ENCODE measurements at places on chromosomes 3 and 15. TPM values are rescaled to one million over a fixed set of nuclear protein-coding genes. Genes with fewer than 3 reads are reported as not detected.
A peak's percentile ranks its signal among the peaks of the same experiment; 100 is the strongest.

- ATAC-seq, result no peak
Observed at GRCh38 chr3:171700653-171701052, 109.6 kb downstream of the PLD1 start.

DNA sequence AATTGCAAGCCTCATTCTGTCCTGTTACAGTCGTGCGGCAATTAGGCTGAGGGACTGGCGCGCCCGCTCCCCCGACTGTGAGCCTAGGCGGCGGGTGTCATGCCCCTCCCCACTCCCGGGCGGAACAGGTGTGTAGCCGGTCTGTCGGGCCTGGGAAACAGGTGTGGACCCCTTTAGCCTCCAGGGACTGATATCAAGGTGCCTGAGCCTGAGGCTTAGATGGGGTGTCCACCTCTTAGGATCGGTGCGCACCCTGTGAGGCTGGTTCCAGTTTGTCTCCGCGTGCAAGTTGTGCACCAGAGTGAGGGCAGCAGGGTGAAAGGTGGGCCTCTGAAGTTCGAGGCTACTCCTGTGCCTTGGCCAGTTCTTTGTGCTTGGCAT, 686 bp downstream of the VPS8 start:
- peak; percentile 35 for ATAC-seq

Gene NTRK3
- 1.00 TPM for total RNA-seq

DNA sequence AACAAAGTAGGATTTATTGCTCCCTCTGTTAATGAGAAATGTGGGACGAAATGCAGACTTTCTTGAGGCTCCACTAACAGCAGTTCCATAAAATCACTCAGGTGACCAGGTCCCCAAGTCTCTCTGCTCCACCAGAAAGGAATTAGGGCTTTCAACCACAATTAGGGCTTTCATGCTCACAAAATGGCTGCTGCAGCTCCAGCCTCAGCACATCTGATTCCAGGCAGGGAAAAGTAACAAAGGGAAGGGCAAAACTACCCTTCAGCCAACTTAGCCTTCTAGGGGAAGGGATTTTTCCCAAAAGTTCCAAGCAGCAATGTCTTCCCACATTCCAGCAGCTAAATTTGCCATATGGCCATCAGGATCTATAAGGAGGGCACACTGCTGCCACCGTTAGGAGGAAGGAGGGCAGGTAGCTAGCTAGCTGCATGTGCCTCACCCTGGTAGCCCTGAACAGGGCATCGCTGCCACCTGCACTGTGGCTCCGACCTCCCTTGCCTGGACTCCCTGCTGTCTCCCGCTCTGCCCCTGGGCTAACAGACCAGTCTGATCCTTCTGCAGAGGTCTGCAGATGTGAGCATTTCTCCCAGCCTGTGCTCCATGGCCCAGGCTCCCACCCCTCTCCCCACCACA, 12.8 kb downstream of the CFAP100 start:
- ATAC-seq, result no peak

Gene C3orf70
- 0.64 TPM for total RNA-seq

DNA sequence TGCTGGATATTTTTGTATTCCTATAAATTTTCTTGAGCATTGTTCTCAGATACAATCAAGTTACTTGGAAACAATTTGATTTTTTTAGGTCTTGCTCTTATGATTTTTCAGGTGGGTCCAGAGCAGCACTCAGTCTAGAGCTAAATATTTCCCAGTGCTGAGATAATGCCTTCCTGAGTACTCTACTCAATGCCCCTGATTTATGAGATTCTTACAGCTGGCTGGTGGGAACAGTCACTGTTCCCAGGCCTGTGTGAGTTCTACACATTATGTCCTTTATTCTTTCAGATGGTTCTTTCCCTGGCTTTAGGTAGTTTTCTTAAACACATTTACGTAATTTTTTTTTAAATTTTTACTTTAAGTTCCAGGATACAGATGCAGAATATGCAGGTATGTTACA, 51.0 kb upstream of the EIF5A2 start:
- no peak for ATAC-seq

Gene CCR8
- 0.16 TPM for total RNA-seq

DNA sequence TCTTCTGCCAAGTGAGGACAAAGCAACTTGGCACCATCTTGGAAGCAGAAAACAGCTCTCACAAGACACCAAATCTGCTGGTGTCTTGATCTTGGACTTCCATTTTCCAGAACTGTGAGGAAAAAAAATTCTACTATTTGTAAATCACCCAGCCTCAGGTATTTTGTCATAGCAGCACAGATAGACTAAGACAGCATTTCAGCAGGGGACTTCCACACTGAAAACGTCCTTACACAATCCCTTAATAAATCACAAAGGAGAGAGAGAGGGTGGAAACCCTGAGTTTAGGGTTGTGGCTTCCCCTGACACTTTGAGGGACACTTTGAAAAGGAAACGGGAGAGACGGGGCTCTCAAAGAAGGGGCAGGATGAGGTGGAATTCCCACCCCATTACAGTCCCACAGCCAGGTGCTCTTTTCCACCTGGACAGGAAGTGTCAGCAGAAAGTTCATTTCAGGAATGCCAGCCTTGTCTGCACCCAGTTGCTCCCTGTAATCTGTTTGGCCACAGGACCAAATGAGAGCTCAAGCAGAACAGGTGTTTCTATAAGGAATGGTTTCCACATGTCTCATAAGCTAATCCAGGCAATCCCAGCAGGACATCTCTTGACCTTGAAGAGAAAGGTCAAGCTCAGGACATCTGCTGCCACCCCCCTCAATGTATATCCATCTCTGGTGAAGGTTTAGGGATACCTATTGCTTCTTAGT, 51.3 kb downstream of the MYLK start:
- ATAC-seq, result no peak

GRCh38 chr15:63109920-63110319, 11.7 kb upstream of the LACTB start:
- no peak for ATAC-seq

DNA sequence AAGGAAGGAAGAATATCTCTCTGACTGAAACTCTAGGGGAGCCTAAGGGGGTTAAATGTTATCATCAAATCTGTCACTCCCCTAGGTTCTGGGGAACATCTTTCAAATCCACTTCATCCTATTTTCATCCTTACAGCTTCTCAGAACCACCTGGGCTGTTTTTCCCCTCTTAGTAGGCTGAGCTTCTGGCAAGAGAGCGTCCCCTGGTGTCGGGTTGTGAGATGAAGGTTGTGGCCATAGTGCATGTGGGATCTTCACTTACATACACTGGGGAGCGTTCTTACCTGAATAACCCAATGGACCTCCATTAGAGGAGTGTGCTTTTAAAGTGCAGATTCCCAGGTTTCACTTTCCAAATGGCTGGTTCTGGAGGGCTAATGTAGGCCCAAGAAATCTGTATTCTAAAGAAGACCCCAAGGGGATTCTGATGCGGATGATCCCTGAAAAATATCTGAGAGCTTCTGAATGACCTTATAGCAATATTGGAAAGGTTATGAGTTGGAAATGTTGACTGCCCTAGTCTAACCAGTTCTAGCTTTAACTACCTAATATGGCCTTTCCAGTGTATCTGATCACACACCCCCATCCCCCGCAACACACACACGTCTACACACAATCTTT, 663.7 kb downstream of the AGBL1 start:
- ATAC-seq, result peak; percentile 47

- no peak for ATAC-seq
Observed at GRCh38 chr3:159884661-159885402, 103.8 kb upstream of the IL12A start.

DNA sequence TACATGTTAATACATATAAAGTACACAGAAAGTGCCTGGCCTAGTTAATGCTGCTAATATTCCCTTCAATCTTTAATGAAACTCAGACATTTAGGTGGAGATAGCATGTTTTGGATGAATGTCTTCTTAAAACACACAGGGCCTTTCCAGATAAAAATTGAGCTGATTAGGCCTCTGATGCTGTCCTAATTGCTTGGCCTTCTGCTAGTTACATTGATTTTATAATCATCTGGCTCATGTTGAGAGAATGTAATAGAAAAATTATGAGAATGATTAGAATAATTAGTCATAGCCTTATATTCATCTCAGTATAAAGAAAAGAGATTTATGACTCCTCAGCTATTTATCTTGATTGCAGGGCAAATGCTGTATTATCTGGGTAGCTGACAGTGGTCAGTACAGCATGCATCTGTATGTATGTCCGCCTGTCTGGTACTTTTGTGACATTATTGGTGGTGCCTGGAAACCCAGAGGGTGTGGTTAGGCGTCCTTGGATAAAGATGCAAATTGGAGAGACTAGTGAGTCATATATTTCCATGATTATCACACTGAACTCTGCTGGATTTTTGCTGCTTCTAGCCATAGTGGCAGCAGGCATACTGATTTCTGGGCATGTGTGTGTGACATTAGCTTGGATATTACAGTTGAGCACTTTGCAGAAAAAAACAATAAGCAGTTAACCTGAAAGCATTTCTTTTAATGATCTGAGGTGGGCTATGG, 120.8 kb downstream of the FEZF2 start:
- no peak for ATAC-seq

GRCh38 chr3:159919873-159920272, 68.8 kb upstream of the IL12A start:
- no peak for ATAC-seq

DNA sequence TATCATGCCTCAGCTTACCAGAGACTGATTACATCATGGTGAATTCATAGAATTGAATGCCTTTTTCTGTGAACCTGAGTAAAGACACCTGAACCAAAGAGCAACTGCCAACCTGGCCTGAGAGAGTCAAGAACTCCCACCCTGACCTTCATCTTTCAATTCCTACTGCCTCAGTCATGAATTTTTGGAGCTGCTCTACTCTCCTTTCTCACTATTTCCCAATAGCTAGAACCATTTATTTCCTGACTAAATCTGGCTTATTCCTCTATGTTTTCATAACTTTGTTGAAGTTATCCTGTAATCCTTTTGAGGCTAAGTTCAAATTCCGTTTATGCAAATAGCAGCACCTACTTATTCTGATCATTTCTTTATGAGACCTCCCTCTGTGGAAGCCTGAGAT, 712.4 kb upstream of the UBE2E2 start:
- ATAC-seq, result no peak

Gene PLSCR5
- total RNA-seq, result not detected

Gene IL17RB
- total RNA-seq, result 0.20 TPM

DNA sequence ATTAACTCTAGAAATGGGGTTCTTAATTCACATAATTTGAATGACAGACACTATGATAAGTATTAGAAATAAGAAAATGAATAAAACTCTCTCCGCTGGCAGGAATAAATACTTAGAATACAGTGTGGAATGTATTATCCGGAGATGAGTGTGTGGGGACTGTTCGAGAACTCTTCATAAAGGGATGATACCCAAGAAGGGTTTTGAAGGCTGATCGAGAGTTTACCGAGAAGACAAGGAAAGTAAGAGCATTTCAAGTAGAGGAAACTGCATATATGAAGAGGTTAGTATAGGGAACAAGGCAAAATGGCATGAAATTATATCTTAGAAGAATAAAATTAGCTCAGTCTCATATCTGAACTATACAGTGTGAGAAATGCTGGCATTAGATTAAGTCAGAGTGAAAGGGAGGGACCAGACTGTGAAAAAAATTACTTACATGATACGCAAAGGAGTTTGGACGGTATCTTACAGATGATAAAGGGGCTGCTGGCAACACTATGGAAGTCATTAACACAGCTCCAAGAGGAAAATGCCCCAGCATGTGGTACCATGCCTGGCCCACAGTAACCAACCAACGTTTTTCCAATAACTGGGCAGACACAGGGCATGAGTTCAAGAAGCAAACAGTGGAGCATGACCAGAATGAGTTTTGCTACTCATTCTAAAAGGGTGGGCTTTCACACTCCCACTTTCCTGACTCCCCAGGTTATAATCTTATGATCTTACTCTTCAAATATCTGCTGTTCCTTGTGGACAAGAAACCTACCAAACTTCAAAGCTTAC, 6.5 kb downstream of the DCBLD2 start:
- ATAC-seq, result no peak

Gene CHRNA5
- 4.3 TPM for total RNA-seq

Gene GRIP2
- 2.0 TPM for total RNA-seq

GRCh38 chr3:126679318-126679751, 24.4 kb upstream of the TXNRD3 start:
- ATAC-seq, result peak; percentile 74

DNA sequence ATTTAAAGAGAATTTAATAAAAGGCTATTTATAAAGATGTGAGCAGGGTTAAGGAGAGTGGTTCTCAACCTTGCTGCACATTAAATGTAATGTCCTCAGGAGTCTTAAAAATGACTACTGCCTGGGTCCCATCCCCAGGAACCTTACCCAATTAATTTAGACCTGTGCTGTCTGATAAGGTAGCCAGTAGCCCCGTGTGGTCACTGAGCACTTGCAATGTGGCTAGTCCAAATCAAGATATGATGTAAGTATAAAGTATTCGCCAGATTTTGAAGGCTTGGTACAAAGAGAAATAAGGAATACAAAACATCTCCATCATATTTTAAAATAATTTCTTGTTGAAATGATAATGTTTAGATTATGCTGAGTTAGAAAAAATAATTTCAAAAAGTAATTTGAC, 343.3 kb upstream of the PPP2R3A start:
- ATAC-seq, result no peak

DNA sequence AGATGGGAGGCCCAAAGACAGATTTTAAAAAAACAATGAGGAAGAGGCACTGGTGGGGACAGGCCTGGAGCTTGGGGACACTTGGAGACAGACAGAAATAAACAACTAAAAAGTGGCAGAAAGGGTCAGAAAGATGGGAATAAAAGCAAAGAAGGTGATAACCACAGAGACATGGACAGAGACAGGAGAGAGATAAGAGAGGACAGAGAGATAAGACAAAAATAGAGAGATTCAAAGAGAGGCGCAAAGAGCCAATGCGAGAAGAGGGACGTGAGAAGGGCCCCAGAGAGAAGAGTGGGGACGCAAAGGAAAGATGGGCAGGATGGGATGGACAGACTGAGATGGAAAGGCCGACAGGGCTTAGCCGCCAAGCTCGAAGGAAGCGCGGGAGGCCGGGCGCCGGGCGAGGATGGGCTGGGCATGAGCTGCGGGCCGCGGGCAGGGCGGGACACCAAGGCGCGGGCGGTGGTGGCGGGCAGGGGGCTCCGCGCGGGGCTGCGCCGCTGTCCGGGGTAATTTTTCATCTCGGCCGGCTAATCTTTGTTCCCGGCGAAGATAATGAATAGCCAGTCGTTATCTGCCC, 3.1 kb upstream of the GATA2 start:
- ATAC-seq, result no peak

DNA sequence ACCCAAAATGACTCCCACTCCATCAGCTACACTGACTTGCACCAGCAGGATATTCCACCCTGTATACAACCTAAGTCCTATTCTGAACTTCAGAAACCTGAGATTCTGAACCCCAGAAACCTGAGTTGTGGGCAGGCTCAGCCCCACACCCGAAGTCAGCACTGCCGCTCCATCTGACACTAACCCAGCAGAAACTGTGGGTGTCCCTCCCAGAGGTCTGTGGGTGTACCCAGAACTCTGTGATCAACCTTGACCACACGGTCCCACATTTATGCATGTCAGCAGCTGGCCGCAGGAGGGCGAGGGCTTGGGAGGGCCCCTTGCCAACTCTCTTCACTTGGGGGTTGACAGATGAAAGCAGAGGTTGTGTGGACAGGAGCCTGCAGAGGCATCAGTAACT, 9.3 kb downstream of the OXTR start:
- ATAC-seq, result no peak

- no peak for ATAC-seq
Observed at GRCh38 chr3:132530624-132531023, 66.4 kb upstream of the ACKR4 start.
